HS-5 (cell line): ENCODE measurements at places on chromosomes 2 and 18.
A peak's percentile ranks its signal among the peaks of the same experiment; 100 is the strongest.

- no peak for DNase-seq
These were observed 1383.2 kb downstream of the LRP1B start for GRCh38 chr2:140747665-140748064.

DNA sequence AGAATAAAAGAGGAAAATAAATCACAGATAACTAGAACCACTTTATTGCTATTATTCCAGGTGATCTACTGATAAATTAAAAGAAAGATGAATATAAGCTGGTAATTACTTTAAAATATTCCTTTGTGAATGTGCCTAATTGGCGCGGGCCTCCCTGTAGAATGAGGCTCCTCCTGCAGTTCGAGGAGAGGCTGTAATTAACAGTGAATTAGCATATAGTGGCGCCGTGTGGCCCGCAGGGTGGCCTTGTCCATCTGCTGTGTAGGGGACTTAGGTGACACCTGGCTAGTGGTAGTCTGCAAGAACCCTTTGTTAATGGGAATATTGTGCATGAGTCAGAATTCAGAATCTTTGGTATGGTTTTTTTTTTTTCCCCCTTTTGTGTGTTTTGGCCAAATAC is 119.8 kb downstream of the AGAP1 start:
- no peak for DNase-seq

GRCh38 chr2:241637018-241637794 is at the start of the genes ATG4B and THAP4:
TSS of gene ATG4B (plus strand) at chr2:241637693. CDS start at chr2:241637715, 22 bp downstream.
TSS of gene THAP4 (minus strand) at chr2:241637158. CDS start at chr2:241637017, 141 bp downstream.
- peak; percentile 84 for DNase-seq

GRCh38 chr2:116141891-116142474 is 1672.5 kb upstream of the DDX18 start:
- DNase-seq = no peak

- DNase-seq = no peak
These were observed 186.5 kb upstream of the FANCL start for GRCh38 chr2:58427572-58428095.

DNA sequence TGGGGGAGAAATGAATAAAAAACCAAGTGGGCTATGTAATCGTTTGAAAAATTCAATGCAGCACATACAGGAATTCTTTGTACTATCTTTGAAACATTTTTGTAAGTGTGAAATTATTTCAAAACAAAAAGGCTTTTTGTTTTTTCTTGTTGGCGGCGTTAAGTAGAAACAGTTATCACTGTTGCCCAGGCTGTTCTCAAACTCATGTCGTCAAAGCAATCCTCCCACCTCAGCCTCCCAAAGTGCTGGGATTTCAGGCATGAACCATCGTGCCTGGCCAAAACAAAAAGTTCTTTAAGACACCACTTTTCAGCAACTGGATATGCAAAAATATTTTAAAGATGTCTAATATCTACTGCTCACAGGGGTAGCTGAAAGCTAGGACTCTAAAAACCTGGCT is 5.4 kb downstream of the SS18 start:
- DNase-seq = no peak

- DNase-seq = no peak
These were observed 929.0 kb upstream of the NRXN1 start for GRCh38 chr2:51960841-51961335.

DNA sequence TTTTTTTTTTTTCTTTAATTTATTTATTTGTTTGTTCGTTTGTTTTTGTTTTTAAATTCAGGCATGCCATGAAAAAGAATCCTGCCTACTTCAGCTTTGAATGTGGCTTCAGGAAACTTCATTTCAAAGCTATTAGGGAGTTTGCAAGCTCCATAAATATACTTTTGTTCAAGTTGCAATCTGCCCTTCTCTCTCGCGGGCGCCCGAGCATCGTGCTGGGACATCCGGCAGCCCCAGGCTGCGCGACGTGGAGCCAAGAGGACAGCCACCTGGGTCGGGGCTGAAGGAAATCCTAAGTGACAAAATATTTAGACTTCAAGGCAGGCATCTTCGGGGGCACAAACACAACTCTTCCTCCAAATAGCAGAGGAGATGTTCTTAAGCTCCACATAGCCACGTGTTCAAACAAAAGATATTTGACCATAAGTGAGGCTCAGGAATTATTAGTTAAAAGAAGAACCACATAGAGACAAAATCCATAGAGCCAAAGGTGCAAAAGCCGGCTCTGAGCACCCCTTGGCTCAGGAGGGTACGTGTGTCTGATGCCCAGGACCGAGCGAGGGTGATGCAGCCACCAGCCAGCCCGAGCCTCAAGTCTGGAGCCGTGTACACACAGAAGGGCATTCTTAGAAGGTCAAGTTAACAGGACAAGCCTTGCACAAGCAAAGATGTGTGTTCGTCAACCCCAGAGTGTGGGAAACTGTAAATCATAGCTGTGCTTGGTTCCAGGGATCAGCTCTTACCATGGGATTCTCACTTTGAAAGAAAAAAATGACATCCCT is 256.5 kb upstream of the SALL3 start:
- no peak for DNase-seq

DNA sequence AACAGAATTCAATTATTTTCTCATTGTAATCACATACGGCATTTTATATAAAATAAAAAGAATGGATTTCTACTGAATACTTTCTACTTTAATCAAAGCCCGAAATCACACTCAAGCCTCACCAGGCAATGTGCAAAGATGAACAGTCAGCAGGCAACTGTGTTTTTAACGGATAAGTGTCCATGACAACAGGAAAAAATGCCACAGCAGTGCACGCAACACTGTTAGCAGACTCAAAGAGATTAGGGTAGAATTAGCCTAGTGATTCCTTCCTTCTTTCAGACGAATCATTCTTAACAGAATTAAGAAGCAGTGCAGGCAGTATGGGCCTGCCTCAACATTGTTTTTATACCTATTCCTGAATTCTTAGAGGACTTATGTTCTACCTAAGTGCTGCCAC is 135.6 kb downstream of the CDH2 start:
- DNase-seq = no peak

DNA sequence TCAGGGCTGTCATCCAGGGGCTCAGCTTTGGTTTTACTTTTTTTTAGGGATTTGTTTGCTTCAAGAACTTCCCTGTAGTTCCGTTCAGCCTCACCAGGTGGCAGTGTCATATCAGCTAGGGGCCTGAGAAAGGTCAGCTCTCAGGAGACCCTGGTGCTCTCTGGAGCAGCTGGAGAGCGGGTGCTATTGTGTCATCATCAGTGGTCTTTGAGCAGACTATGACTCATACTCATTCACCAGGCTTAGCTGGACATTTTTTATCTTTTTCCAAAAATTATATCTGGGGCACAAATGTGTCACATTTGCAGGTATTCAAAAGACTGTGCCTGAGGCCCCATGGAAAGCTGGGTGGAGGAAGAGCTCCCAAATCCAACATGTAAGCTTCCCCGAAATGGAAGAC is 24.4 kb downstream of the ZNF892 start:
- DNase-seq = peak; percentile 73

DNA sequence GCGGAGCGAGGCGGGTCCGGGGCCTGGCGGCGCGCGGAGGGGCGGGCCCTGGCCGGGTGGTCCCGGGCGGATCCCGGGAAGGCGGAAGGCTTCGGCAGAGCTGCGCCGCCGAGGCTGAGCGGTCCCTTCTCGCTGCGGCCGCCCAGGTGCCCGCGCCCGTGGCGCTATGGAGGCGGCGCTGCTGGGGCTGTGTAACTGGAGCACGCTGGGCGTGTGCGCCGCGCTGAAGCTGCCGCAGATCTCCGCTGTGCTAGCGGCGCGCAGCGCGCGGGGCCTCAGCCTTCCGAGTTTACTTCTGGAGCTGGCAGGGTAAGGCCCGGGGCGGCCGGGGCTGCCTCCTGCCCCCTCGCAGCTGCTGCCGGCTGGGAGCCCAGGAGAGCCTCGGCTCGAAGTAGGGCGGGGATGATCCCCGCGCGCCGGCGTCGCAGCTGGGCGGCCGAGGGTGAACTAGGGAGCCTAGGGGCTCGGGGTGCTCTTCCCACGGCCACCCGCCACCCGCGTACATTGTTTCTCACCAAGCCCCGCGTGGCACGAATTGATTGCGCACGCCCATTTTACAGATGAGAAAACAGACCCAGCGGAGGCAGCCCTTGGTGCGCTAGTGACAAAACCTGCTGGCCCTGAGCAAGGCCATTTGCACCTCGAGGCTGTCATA is at the start of gene SLC66A3:
SLC66A3 (plus strand) TSS at position 87 of the 655 bp plus-strand sequence; CDS start at position 167, 80 bp downstream.
- DNase-seq = peak; percentile 45

- peak; percentile 75 for DNase-seq
These were observed 162.3 kb upstream of the REV1 start for GRCh38 chr2:99651930-99652670.

GRCh38 chr2:206980413-206980812 is 41.1 kb downstream of the CPO start:
- no peak for DNase-seq

- DNase-seq = no peak
These were observed 206.1 kb upstream of the CDH7 start for GRCh38 chr18:65544701-65545100.

- DNase-seq = no peak
These were observed 69.6 kb downstream of the COL5A2 start for GRCh38 chr2:189109921-189110397.

GRCh38 chr2:130726614-130727180 is 2.2 kb upstream of the GPR148 start:
- no peak for DNase-seq

DNA sequence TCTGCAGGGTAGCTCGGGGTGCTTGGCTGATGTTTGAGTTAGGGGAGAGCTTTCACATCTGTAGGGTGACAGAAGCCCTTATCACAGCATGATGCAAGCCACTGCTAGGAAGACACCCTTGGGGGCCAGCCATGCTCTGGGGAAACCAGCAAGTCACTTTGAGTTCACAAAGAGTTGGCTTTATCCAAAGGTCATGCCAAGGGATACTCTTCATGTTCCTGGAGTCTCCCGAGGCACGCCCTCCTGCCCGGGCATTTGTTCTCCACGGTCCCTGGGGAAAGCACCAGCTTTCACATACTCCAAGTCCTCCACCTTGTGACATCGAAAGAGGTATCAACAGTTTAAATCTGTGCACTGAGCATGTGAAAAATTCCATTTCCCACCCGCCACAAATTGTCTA is 227.7 kb downstream of the VAPA start:
- no peak for DNase-seq

DNA sequence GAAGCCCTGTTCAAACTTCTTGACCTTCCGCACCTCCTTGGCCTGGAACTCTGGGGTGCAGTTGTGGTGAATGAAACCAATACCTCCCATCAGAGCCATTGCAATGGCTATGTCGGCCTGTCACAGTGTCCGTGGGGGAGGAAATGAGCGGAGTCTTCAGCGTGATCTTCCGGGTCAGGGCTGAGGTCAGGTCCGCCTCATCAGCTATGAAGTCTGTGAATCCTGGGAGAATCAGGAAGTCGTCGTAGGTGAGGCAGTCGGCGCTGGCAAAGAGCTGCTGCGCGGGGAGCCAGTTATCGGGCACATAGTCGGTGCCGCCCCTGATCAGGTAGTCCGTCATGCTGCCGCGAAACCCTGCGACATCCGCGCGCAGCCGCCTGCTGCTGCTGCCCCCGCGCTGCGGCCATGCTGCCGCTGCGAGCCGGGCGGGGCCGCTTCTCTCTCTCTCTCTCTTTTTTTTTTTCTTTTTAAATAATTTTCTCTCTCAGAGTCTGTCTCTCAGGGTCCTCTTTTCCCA is 154.1 kb upstream of the ZSWIM2 start:
- DNase-seq = no peak

DNA sequence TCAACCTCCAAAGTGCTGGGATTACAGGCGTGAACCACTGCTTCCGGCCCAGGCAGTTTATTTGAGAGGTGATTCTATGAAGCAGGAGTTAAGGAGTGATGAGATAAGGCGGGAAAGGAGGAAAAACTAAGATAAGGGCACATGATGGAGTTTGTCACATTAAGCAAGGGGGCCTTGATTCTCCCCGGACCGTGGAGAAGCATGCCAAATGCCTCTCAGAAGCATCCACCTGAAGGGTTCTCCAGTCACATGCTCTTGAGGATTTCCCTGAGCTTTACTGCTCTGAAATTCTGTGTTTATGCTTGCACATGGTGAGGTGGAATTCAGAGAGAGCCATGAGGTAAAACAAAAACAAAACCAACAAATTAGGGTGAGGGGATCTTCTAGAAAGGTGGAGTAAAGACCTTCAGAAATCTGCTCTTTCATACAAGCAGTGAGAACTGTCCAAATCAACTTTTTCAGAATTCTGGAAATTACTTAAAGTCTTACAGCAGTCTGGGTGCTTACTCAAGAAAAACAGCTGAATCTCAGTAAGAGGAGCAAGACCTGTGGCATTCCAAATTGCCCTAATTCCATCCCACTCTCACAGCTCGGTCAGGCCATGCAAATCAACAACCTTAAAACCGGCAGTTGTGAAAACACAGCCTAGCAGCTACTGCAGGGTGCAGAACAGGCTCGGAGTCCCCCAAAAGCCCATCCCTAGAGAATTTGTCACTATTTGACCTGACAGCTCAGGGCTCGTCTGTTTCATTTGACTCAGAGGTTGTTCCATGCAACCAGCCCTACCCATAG is 69.1 kb upstream of the CTLA4 start:
- DNase-seq = no peak

DNA sequence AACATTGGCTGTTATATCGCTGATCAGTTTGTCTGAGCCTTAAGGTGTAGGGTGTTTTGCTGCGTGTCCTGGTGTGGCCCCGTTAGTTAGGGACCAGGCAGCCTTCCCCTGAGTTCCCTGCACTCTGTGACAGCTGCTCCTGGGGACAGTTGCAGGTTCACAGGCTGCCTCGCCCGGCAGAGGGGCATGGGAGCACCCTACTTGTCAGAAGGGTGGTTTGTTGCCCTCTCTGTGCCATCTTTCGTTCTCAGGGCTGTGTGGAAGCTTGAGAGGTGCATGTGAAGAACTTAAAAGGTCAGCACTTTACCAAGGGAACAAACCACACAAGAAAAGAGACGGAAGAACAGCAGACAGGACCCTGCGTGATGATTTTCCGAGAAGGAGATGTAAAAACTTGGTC is 159.6 kb downstream of the LDLRAD4 start:
- no peak for DNase-seq

DNA sequence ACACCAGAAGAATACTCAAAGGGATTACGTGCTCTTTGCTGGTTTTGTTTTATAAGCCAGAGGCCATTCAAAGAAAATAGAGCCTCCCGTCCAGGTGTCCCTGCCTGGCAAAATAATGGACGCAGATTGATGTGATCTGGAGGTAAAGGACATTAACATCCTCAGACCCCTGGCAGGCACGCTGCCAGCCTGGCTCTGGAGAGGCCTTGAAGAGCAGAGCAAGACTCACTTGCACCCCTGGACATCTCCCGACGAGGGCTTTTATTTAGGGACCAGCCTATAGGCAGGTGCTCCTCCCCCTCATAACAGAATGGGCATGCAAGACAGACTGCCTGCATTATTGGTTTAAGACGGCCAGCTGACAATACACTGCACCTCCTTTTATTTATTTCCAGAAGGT is 291.3 kb downstream of the BCL11A start:
- DNase-seq = no peak

GRCh38 chr2:241680827-241681599 is 5.6 kb downstream of the DTYMK start:
- DNase-seq = peak; percentile 97
